ENCODE measurements at places on chromosomes 7 and 10. TPM values are rescaled to one million over a fixed set of nuclear protein-coding genes. Genes with fewer than 3 reads are reported as not detected.

SEMA3C gene
- total RNA-seq: 235 TPM

OR6V1 gene
- total RNA-seq: not detected

TAF5 gene
- 4.9 TPM for total RNA-seq

CNPY1 gene
- not detected for total RNA-seq

BHLHA15 gene
- 0.33 TPM for total RNA-seq

OPN4 gene
- not detected for total RNA-seq

CDK6 gene
- total RNA-seq: 32.0 TPM

FUOM gene
- 15.3 TPM for total RNA-seq

EPO gene
- total RNA-seq: not detected

HYAL4 gene
- total RNA-seq: not detected

GPNMB gene
- 968 TPM for total RNA-seq

PPP1R3C gene
- total RNA-seq: 7.9 TPM

ZNF736 gene
- 7.9 TPM for total RNA-seq

STOX1 gene
- under 0.01 TPM for total RNA-seq

GDF2 gene
- total RNA-seq: not detected

ALDH18A1 gene
- total RNA-seq: 86.6 TPM

UTF1 gene
- not detected for total RNA-seq

SPDYE18 gene
- not detected for total RNA-seq
